ENCODE measurements at places on chromosomes 12 and 14.

DNA sequence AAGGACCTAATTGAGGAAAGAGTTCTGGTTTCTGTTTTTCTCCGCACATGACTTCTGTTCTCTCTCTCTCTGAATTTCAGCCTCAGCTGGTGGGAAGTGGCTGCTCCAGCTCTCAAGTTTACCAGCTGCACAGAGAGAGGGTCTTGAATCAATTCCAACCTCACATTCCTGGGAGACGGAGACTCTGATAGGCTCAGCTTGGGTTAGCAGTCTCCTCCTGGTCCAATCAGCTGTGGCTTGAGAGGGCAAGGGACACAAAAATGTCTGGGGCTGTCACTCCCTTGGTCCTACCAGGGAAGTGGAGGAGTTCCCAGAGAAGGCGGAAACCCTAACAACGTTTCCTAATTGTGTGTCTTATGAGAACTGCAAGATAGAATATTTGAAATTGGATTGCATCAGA lies 7.0 kb downstream of the CCDC63 start:
- no peak for DNase-seq

- DNase-seq = no peak
Observed at GRCh38 chr14:92903359-92903758, 19.6 kb upstream of the CHGA start.

GRCh38 chr14:100345711-100346110 lies 22.6 kb downstream of the SLC25A47 start:
- DNase-seq = no peak

DNA sequence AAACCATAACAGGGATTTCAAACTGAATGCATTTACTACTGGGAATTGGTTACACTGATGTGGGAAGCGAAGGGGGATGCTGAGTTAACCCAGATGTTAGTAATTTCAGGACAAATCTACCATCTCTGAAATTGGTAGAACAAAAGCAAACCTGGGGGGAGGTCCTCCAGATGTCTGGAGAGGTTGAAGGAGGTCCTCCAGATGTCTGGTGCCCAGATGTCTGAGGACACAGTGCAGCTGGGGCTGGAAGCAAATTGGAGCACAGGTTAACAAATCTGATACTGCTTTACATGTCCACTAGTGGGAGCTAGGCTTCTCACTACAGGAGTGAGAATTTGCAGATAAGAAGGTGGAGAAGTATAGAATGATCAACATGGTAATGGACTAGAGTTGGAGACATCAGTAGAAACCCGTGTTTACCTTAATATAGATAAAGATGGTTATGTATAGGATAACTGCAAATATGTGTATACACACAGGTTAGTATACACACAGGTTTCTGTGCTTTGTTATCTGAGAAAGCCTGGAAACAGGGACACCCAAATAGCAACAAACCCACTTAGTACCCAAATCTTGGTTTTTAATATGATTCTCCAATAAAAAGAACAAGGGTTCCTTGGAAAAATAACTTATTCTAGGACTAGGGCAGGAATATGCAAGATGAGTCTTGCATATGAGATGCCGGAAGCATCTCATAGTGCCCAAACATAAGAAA lies 162.5 kb downstream of the C12orf50 start:
- peak; percentile 30 for DNase-seq

GRCh38 chr12:114272605-114273004 lies 133.3 kb downstream of the TBX5 start:
- DNase-seq = no peak

- no peak for DNase-seq
Observed at GRCh38 chr12:95759718-95760117, 30.8 kb downstream of the NTN4 start.

- no peak for DNase-seq
Observed at GRCh38 chr12:41917181-41917580, 227.5 kb downstream of the GXYLT1 start.

- no peak for DNase-seq
Observed at GRCh38 chr12:1635301-1636095, 6.5 kb downstream of the WNT5B start.

DNA sequence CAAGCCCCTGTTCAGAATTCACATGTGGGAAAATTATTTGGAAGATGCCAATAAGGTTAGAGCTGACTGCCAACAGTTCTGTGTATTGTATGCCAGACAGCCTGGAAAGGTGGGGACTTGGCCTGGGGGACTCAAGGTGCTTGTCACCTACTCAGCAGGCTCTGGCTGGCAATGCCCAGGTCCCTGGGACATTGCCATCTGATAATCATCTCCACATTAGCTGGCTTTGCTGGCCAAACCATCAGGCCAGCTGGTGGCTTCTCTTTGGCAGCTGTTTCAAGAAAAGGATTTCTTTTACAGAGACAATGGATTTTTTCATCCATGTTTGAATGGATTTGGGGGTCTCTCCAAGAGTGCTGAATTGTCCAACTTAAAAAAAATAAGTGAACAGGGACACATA lies 165.2 kb downstream of the BRMS1L start:
- no peak for DNase-seq

DNA sequence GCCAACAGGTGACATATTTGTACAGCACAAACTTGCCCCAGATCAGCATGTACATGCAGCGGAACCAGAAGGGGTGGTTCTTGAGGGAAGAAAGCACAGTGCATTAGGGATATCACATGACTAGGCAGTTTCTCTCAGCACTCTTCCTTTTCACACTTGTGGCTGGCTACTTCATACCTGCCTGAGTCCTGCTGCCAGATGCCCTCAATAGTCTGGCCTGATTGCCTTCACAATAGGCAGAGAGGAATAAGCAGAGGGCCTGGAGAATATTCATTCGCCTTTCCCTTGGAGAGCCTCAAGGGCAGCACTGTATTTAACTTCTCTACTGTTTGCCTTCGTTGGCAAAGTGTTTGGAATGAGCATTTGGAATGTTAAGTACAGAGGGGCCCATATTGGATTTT lies 7.9 kb downstream of the EMG1 start:
- DNase-seq = no peak

DNA sequence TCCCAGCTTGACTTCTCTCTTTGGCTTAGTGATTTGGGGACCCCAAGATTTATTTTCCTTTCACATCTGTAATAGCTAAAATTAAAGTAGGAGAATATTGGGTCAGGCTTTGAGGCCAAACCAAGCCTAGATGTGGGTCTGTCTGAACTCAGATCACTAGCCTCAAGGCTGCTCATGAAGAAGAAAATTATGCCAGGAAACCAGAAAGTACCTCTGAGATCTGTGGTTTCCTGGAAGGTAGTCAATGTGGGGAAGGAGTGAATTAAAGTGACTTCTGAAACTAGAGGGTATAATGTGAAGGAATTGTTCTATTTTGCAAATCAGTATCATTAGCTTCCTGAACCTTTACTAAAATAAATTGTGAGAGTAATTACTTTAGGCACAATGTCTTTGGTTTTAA lies 13.4 kb upstream of the CLEC12A start:
- no peak for DNase-seq

- DNase-seq = no peak
Observed at GRCh38 chr12:64273527-64274403, 51.7 kb upstream of the KICS2 start.

- no peak for DNase-seq
Observed at GRCh38 chr12:5522432-5523335, 90.8 kb downstream of the NTF3 start.

GRCh38 chr12:46386360-46386867 lies 13.8 kb upstream of the SLC38A2 start:
- DNase-seq = peak; percentile 97
